ENCODE measurements at places on chromosomes 11 and 22. TPM values are rescaled to one million over a fixed set of nuclear protein-coding genes. Genes with fewer than 3 reads are reported as not detected.

Gene DDX25
- 0.80 TPM for total RNA-seq

Gene SHANK3
- total RNA-seq: 0.61 TPM

Gene MS4A6A
- total RNA-seq: 102 TPM

Gene SCUBE1
- total RNA-seq: 0.52 TPM

GRCh38 chr11:128604723-128605122 lies 17.4 kb upstream of the ETS1 start:
- DNase-seq: no peak

DNA sequence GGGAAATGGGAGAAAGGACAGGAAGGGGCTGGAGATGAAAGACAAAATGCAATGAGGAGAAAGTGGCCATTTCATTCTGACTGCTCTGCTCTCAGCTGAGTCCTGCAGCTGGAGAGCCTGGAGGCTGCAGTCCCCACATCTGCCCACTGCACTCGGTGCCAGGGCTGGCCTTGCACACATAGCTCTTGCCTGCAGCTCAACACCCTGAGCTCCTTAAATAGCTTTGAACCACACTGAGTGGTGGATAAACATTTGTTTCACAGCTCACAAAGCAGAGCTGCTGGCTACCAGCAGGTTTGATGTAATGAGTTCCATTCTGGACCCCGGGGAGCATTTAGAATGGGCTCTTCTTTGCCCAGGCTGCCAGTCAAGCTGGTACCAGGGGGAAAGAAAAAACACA lies 426.1 kb upstream of the CADM1 start:
- DNase-seq: no peak

DNA sequence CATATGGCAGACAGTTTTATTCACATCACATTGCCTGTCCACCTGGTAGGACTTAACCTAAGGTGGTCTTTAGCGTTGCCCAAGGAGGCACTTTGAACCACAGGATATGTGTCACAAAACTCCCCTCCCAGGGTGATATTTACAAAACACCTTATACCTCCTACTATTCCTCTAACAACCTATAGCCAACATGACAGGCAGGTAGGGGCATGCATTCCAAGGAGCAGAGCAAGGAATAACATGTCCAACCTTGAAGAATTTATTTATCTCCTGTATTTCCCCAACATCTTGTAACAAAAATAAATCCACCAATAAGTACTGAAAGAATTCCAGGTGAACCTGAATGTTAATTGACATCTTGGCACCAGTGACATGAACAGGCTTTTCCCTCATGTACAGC lies 60.5 kb downstream of the SVIP start:
- no peak for DNase-seq

All from thymus (tissue), 14 donors.